Neuronal stem cell (in vitro differentiated cells): ENCODE measurements at places on chromosomes 6 and 20.
A peak's percentile ranks its signal among the peaks of the same experiment; 100 is the strongest.

DNA sequence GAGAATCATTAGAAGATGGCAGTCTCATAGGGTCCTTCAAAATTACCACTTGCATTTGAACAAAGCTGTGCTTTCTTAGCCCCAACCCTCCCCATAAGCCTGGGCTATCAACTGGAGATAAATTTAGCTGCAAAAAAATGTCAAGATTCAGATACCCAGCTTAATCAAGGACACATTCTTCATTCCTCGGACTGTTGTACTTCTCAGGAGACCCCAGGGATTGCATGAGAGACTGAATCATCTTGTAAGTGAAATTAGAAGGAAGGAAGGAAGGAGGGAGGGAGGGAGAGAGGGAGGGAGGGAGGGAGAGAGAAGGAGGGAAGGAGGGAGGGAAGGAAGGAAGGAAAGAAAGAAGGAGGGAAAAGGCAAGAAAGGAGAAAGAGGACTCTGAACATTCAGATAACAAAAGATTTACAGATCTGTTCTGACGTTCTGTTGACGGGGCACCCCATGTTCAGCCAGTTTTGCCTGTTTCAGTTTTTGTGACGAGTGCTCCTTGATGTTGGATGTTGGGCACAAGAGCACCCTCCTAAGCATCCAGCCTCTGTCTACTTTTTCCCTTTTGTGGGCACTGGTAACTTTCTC is 498.7 kb downstream of the PREX1 start:
- DNase-seq = no peak

DNA sequence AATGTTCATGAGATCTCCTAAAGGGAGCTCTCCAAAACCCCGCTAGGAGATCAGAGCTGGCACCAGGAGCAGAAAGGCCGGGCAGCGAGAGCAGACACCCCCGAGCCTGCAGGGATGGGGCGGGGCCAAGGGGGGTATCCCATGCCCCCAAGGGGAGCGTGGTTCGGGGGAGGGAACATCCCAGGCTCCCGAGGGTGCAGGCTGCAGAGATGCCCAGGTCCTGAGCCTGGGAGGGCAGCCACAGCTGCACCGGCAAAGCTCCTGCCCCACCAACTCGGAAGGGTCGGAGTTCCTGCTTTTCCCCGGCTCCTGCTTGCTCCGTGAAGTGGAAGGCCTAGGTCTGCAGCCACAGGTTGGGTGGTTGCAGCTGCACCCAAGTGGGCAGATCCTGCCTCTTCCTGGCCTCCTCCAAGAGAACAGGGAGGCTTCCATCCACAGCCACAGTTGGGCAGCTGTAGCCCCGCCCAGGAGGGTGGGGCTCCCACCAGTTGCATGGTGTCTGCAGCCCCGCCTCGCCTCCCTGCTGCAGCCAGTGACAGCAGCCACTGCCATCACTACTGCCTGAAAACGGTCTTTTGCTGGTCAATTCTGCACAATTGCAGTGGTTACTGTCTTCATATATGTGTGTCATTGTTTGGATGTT is 13.4 kb upstream of the GMNN start:
- no peak for DNase-seq

DNA sequence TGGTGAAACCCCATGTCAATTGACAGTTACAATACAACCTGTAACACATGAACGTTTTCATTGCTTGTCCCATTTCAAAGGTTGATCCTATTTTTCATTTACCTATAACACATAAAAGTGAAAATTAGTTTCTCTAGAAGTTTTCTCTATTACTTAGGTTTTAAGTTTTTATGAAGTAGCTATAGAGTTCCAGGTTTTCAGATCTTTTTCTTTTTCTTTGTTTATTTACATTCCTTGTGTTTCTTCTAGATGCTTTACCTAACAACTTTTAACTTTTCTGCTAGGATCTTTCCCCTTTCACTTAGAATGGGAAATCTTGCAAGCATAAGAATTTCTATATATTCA is 232.6 kb downstream of the PLCB1 start:
- no peak for DNase-seq

DNA sequence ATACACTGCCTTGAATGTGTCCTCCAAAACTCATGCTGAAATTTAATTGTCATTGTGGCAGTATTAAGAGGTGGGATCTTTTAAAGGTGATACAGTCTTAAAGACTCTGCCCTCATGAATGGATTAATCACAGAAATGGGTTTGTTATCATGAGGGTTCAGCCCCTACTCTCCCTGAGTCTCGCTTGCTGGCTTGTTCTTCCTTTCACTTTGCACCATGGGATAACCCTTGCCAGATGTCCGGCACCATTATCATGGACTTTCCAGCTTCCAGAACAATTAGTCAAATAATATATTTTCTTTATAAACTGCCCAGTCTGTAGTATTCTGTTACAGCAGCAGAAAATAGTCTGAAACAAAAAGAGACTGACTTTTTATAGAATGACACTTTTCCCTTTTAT is 67.9 kb upstream of the TENT5A start:
- no peak for DNase-seq

DNA sequence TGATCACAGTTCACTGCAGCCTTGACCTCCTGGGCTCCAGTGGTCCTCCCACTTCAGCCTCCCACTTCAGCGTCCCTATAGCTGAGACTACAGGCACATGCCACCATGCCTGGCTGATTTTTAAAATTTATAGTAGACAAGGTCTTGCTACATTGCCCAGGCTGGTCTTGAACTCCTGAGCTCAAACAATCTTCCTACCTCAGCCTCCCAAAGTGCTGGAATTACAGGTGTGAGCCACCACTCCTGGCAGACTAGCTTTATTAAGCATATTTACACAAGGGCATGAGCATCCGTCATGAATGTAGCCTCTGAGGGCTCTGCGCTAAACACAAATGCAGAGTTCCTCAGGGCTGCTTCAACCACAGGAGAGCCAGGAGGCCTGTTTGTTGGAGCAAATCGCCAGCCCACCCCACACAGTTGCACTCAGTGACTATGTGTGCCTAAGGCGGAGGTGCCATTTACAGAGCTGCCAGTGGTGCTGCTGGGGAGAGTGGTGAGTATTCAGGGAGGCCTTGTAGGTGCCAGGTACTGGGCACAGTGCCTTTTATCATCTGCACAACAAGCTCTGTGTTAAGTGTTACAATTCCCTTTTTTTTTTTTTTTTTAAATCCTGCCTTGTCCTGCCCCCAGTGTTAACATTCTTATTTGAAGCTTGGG is 78.2 kb downstream of the PSMG4 start:
- no peak for DNase-seq

DNA sequence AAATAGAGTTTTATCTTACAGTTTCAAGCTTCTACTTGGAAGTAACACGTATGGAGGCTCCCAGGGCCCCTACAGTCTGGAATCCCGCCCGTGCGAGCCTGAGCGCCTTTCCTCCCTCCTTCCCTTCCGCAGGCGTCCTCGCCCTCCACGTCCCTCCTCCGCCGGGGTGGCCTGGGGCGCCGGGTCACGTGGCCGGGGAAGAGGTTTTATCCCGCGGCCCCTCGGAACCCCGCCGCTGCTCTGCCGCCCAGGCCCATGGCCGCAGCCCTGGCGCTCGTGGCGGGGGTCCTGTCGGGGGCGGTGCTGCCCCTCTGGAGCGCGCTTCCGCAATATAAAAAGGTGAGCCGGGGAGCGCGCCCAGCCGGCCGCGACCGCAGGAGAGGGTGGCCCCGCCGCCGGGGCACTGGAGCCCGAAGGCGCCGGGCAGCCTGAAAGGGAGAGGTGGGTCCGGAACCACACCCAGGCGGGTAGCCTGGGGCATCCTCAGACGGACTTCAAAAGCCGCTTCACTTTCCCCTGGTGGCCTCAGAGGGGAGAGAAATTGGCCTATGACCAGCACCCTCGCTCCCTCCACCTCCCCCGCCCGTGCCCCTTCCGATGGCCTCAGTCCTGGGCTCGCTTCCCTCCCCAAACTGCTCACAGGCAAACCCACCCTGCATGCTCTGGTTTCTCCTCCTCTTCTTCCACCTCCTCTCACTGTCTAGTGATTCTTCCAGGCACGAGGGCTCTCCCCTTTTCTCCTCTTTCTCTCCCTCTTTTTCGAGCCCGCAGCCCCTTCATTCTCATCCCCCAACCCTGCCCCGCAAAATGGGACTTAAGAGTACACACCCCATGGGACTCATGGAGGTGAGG is at the start of gene CLPSL2:
Gene CLPSL2, plus strand, starts transcription at position 235 of the 852 bp plus-strand sequence. Its CDS starts 21 bp downstream, at position 256.
- DNase-seq = no peak

- no peak for DNase-seq
Measured at GRCh38 chr6:131840936-131841583, 33.2 kb downstream of the ENPP1 start.

GRCh38 chr6:99603421-99604165 is 3.0 kb upstream of the PRDM13 start:
- DNase-seq = peak; percentile 73

- no peak for DNase-seq
Measured at GRCh38 chr20:23438661-23439060, 824 bp upstream of the CSTL1 start.

DNA sequence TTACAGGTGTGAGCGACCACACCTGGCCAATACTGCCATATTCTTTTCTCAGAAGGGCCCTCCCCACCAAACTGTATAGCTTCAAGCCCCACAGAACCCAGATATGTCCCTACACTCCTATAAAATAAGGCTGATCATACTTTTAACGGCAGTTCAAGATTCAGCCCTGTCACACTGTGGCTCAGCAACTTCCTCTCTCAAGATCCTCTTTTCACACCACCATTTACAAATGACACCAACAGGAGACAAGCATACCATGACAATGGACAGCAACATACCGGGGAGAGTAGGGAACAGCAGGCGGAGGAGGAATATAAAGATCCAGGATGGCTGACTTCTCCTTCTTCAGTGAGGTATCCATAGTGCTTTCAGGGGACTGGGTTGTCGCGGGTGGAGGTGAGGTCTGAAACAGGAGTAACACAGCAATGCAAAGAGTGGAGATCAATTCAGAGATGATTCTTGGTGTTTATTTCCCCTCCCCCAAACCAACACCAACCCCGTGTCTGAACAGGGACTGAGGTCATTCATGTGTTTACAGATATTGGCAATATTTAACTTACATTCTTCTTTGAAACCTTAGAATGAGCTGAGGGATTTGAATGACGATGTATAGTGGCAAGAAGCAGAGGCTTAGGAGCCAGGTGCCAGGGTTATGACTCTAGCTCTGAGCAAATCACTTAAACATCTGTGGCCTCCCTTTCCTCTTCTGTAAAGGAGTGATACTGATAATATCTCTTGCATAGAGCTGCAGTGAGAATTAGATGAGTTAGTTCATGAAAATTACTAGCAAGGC is 57.6 kb upstream of the IPCEF1 start:
- DNase-seq = no peak

DNA sequence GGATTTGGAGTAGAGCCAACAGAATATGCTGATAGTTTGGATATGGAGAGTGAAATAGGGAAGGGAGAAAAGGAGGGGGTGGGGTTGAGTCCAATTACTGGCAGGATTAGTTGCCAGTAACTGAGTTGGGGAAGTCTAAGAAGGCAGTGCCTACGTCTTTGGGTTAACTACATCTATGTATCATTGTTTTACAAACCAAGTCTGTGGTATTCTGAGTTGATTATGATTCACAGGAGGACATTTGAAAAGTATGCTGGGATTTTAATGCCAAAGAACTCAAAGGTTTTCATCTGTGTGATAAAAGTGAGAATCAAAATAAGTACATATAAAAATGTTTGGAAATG is 14.7 kb downstream of the DSE start:
- DNase-seq = no peak

GRCh38 chr6:7104752-7105151 is 3.0 kb upstream of the RREB1 start:
- no peak for DNase-seq

- DNase-seq = no peak
Measured at GRCh38 chr20:56872620-56873458, 243.7 kb downstream of the TFAP2C start.
